SK-N-SH (cell line): ENCODE measurements at places on chromosomes 6 and 20.

GRCh38 chr20:31870726-31871617, 538 bp downstream of the TTLL9 start:
- DNase-seq: no peak

DNA sequence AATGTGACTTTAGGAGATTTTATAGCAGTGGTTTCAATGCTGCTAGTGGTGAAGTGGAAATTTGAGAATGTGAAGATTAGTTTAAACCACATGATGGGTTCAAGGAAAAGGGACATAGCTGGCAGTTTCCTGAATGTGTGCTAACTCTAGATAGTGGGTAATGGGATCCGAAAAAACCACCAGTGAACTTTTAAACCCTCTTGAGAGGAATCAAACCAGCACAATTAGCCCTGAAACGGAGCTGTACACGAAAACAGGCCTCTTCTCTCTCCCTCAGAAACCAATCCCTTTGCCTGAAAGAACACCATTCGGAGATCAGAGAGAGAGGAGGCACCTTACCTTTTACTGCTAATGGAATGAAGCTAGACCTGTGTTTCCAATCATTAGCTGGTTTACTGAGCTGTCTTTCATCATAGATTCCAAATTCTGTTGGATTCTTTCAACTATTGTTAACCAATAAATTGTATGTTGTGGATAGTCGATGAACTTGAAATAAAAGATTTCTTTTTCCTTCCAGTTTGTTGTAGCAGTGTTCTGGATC, 103.9 kb downstream of the AIG1 start:
- no peak for DNase-seq

GRCh38 chr20:21322921-21323331, 19.8 kb downstream of the XRN2 start:
- no peak for DNase-seq

GRCh38 chr6:99885051-99885450, 109.0 kb downstream of the MCHR2 start:
- no peak for DNase-seq

DNA sequence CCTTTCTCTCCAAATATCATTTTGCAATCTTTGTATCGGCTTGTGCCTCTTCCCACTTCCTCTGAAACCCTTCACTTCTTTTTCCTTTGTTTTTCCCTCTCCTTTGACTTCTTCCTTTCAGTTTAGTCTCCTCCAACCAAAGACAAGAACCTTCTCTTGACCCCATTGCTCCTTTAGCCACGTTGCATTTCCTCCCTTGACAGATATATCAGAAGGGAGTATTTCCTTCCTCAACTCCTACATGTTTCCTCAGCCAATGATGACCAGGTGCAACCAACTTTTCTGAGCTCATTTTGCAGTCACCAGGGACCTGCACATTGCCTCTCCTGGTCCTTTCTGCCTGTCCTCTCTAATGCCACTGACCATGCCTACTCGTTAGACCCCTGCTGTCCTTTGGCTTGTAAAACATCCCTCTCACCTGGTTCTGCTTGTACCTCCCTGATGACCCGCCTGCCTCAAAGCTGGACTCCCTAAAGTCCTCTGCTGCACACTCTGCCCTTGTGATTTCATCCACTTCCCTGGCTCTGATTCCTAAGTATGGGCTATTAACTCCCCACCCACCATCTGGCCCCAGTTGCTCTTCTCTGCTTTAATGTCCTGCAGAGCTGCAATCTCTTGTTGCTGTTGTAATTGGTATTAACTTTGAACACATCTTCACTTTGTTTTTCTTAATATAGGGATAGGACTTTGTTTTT, 27.4 kb downstream of the SLC22A16 start:
- DNase-seq: no peak
